ENCODE measurements at places on chromosomes 16 and 17.

DNA sequence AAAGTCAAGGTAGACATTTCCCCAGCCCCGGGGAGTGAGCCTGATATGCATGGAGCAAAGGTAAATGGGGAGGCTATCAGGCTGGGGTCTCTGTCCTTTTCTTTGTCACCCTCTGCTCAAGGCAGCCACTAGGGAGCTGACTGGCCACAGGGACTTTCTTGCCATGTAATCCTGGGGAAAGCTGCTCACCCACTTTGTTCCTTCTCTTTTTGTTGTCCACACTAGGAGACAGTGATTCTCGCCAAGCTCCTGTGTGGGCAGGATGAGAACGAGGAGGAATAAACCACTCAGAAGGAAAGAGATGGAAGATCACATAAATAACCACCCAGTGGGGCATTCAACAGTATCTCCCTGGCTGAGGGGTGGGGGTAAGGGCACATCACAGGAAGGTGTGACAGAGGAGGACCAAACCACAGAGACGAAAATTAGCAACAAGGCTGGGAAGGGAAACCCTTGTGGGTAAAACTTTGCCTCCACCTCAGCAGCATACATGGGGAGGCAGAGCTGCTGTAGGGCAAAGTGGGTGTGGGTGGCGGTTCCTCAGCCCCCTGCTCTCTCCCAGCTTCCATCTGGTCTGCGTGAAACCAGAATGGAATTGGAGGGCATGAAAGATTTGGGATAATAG is 26.2 kb upstream of the CCL1 start:
- DNase-seq: no peak

DNA sequence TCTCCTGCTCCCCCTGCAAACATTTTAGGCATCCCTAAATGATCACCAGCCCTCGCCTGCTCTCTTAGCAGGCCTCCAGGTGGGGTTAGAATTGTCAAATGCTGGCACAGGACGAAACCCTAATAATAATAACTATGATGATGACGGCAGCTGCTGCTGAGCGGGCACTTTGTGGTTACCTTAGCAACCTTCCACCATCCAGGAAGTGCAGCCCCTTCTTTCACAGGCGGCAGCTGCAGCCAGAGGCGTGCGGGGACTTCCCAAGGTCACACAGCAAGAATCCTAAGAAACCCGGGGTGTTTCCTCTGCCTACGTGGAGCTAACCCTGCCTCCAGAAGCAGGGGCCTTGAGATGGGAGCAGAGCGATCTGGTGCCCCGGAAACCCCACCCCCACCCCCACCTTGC is 22.4 kb upstream of the EIF1 start:
- DNase-seq: peak; percentile 42

GRCh38 chr16:11064202-11064540 is 119.8 kb downstream of the CLEC16A start:
- no peak for DNase-seq

DNA sequence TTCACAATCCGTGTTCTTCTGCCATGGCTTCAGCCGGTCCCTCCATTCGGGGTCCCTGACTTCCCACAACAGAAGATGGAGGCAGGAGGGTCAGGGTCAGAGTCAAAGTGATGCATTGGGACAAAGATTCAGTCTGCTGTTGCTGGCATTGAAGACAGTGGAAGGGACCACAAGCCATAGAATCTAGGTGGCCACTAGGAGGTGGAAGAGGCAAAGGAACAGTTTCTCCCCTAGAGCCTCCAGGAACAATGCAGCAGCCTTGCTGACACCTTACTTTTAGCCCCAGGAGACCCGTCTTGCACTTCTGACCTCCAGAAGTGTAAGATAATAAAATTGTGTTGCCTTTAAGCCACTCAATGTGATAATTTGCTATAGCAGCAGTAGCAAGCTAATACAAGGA is 55.9 kb downstream of the MFSD11 start:
- no peak for DNase-seq

DNA sequence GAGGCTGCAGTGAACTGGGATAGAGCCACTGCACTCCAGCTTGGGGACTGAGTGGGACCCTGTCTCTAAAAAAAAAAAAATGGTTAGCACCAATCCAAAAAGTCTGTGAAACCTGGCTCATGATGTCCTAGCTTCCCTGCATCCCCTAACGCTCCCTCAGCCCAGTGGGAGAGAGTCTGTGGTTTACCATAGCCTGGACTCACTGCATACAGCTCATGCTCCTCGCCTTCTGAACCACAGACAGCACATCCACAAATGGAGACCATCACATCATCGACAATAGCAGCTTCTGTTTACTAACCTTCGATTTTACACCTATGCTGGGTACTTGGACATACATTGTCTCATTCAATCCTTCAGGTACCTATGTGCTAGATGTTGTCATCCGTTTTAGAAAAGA is 43.6 kb downstream of the NLRC5 start:
- no peak for DNase-seq

DNA sequence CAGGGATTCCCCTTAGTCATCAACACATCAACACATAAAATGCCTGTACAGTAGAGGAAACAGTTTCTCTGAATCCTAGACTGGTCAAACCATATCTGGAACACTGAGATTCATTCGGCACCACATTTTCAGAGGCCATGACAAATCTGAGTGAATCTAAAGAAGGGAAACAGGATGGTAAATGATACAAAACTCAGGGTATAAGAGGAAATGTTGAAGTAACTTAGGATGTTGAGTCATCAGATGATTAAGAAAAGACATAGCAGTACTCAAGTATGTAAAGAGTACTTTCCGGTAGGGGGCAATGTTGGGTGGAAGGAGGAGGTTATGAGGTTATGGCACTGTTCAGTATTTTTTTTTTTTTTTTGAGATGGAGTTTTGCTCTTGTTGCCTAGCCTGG is 358.5 kb upstream of the PMFBP1 start:
- no peak for DNase-seq

DNA sequence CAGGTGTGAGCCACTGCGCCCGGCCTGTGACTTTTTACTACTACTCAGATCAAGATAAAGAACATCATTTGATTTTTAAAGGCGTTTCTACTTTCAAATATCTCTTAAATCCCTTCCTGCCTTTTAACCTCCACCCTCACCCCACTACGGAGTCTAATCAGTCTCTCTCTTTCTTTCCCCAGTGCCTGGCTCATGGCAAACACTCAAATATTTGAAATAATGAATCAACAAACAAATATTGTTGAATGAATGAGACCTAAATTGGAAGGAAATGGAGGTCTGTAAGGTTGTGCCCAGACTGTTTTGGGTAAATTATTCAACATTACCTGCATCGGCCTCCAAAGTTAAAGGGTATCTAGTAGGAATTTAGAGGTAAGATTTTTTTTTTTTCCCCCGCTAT is 14.7 kb downstream of the COPZ2 start:
- DNase-seq: no peak

DNA sequence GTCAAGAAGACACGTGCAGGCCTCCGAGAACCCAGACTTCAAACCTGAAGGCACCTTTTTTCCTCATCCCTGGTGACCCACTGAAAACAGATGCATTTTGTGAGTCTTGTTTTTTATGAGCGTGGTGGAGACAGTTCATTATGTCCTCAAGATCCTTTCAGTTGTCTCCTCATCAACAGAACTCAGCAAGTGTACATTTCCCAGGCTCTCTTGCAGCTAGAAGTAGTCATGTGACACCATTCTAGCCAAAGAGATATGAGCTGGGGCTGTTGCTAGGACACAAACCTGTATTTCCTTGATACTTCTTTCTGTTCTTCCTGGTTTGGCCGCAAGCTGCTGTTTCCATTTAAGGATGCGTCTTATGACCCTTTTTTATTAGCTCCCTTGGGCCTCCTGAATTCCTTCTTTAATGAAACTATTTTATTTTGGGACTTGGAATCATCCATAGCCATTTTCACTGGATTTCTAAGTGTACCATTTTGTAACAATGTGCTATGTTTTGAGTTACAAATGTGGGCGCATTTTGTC is 135.7 kb upstream of the FOXF1 start:
- DNase-seq: no peak

- DNase-seq: no peak
Measured at GRCh38 chr16:1543085-1543896, 9.8 kb downstream of the TMEM204 start.

DNA sequence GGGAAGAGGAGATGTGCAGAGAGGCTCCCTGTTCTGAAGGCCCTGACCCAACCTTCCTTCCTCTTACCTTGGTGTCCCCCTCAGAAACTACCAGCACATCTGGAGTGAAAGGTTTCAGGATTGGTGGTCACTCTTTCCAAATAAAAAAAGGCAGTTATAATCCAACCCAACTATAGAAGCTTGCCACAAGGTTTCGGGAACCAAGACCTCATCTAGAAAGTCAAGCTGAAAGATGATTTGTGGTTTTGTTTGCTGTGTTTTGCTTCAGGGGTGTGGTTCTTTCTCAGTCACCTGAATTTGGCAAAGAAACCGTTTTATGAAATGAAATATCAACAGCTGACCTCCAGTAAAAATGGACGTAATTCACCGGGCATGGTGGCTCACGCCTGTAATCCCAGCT is 19.3 kb downstream of the SHMT1 start:
- no peak for DNase-seq

GRCh38 chr16:4796982-4797804 is 2.0 kb downstream of the SMIM22 start:
- no peak for DNase-seq

GRCh38 chr17:1714980-1715802 is 5.0 kb upstream of the TLCD2 start:
- DNase-seq: no peak

- DNase-seq: no peak
Measured at GRCh38 chr17:19341211-19341631, 21.3 kb downstream of the B9D1 start.

- no peak for DNase-seq
Measured at GRCh38 chr17:11786711-11787438, 188.6 kb downstream of the DNAH9 start.

DNA sequence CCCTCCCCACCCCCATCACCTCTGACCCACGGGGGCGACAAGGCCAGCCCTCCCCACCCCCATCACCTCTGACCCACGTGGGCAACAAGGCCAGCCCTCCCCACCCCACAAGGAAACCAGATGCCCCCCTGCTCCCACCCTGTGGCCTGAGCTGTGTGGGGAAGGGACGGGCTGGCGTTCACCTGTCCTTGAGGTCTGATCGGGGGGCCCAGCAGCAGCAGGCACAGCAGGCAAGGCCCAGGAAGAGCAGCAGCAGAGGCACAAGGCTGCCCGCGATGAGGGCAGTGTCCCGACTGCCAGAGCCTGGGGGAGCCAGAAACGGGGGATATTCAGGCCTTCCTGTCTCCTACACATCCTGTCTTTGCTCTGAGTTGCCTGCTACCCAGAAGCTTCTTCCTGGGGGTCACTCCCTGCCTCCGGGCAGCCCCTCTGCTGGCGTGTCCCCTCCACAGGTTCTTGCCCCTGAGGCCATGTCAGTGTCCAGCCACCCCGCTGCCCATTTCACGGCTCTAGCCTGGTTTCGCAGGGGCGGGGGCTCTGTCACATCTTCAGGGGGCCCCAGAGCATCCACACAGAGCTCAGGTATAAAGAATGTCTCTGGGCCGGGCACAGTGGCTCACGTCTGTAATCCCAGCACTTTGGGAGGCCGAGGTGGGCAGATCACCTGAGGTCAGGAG is 6.8 kb downstream of the SCARF1 start:
- DNase-seq: no peak

DNA sequence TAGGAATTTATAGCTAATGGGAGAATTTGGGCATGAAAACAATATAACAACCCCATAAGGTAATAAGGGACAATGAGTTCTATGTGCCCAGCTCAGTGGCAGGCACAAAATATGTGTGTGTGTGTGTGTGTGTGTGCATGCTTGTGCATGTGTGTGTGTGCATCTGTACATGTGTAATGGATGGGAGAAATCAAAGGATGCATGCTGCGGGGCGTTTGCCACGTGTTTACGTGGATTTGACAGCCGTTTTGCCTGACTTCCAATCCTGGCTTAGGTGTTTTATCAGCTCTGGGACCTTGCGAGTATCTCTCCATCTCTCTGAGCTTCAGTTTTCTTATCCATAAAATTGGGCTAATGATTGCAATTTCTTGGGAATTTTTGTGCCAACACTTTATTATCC is 108.4 kb downstream of the IRX5 start:
- DNase-seq: no peak

- no peak for DNase-seq
Measured at GRCh38 chr16:29813644-29814562, 1.9 kb downstream of the PRRT2 start.

GRCh38 chr16:9306753-9307152 is 215.3 kb downstream of the HAPSTR1 start:
- DNase-seq: no peak

GRCh38 chr16:73793260-73793659 is 503.4 kb upstream of the PSMD7 start:
- DNase-seq: no peak

DNA sequence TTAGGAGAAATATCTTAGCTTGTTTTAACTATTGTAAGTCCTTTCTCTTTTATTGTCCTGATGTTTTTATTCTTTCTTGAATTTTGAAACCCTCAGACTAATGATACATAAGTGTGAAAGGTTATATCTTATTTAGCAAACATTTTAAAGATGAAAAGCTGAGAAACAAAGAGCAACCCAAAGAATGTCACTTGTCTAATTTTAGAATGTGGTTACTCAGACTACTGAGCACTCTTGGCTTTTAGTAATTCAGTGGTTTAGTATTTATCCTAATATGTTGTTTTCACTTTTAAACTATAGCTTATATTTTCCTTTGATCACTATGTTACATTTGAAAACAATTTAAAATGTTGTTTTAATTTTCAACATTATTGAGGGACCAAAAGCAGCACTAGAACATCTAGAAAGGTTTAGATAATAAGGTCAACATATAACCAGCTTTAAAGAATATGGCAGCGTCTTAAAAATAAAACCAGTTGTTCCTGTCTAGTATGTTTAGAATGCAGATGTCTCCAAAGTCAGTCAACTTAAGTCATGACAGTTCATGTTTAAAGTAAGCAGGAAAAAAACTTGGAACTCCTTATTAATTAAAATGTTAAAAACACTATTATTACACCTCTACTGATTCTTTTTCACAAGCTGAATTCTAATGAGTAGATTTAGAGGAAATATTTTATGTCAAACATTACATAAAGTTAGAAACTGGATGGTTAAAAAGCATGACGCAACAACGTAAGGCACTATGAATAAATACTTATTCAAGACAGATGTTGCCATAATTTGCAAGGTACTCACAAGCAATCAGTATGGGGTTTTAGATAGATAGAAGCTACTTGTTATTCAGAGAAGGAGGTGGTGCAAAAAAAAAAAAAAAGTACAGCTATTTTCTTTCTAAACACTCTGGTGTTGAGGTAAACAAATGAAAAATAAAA is 2.4 kb downstream of the MBTD1 start:
- no peak for DNase-seq

DNA sequence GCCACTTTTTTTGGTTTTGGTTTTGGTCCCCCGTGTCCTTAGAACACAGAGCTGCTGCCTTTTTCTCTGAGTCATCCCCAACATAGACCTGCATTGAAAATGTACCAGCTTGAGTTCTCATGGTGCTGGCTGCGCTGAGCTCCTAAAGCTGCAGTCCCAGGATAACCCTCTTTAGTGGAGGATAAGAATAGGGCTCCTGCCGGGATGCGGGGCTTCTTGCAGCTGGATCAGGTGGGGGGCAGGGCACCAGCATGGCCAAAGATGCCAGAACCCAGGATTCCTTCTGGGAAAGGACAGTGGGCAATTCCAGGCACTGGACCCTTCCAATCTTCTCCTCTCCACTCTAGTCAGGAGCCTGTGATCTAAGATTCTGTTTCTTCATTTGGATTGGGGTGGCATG is 8.3 kb upstream of the CLUH start:
- DNase-seq: no peak

Measured in NCI-H2029 (cell line).